Stimulated activated CD4-positive, alpha-beta T cell treated with anti-CD3 and anti-CD28 coated beads, Interleukin-4, amount 100 ng/mL, for 4 hours (primary cell): ENCODE measurements at places on chromosomes 4 and X.

- DNase-seq: no peak
Observed at GRCh38 chrX:1528186-1528883, 8.7 kb downstream of the P2RY8 start.

GRCh38 chr4:114317564-114317963 is 281.0 kb upstream of the UGT8 start:
- DNase-seq: no peak

DNA sequence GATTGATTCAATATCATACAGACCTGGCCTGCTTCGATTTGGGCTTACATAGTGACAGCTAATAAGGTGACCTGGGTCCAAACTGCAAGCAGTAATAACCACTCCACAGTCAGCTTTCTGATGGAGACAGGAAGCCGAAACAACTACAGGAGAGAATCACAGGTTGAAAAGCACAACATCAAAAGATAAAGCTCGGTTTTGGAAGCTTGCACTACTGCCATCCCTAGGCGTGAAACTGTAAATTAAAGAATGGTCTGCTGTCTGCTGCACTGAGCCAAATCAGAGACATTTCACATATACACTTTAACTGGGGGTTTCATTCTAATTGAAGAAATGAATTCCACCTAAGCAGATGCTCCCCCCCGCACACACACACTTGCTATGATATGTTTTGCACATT is 116.3 kb downstream of the DHX15 start:
- no peak for DNase-seq

DNA sequence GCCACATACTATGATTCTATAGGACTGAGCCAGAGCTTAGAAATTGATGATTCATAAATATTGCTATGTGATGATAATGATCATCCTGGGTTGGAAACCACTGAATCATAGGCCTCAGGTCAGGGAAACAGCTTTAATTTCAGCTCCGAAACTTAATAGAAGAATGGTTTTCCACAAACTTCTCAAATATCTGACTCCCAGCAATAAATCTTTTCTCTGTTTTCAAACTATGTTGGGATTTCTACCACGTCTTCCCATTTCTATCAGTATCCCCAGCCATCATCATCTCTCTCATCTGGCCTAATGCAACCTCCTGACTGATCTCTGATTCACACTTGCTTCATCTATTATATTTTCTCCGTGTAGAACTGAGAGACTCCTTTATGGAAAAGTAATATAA is 521.8 kb upstream of the AGA start:
- DNase-seq: no peak

DNA sequence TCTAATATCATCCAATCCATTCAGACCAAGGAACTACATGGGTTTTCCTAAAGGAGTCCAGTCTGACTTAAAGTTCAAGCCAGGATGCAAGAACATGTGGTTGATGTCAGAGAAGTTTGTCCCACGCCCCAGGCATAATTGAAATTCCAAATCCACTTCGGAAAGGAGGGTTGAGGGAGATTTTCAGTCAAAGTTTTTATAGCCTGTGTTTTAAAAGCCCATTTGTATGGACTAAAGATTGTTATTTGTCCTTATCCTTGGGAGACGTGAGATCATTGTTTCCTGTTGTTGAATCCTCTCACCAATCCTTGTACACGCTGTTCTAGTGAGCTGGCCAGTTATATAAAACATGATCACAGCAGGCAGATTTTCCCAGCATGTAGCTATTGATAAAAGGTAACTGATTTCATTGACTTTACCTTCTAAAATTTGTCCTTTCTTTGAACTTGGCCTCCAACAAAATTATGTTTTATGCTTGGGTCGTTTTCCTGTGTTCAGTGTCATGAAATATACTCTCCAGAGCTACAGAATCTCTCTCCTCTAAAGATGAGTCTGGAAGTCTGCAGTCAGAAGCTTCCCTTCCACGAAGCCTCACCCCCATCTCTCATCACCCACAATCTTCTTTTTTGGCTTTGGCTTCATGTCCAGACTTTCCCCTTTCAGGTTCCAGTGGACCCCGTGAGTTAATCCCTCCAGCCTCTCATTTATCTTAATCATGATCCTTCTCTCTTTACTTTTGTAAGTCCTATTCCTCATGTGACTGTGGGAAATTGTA is 92.9 kb downstream of the ATP10D start:
- no peak for DNase-seq
